NCI-H187 treated with DMSO at 0.1 percent for 48 hours (cell line): ENCODE measurements at places on chromosomes 3 and 15.

GRCh38 chr3:134649106-134649705 is 1.6 kb downstream of the KY start:
- no peak for DNase-seq

DNA sequence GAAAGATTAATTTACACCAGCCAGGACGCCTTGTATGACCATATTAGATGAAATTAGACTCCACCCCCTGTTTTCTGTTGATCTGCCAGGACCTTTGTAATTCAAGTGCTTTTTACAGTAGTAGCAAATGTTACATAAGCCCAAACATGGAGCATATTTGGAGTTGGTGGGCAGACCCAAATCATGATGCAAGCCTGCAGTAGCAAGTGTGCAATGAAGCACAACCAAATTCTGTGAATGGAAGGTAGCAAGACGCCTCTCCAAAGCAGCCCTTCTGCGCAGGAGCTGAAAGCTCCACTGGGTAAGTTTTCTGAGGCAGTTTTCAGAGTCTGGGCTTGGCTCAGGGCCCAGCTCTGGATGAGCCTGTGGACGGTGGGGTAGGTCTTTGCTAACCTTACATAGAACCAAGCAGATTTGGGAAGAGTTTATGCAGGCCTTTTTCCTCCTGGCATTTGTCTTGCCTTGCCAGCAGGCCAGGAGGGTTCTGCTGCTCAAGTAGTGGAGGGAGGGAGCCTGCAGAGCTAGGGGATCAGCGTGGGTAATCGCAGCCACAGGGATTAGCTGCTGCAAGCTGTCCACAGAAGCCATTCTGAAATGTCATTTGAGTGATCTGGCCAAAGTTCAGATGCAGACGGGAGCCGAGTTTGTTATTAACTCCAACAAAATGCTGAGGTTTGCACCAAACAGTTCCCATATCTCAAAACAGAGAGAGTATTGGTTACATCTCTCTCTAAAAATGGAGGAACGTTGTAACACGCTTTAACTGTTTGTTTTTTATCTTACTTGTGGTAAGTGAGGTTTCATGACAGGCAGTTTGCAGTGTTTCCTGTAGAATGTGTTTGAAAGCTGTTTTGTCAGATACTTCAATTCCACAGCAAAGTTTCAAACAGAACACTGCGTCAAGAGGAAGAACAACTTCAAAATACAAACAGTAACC is 55.4 kb downstream of the PSMD6 start:
- no peak for DNase-seq

DNA sequence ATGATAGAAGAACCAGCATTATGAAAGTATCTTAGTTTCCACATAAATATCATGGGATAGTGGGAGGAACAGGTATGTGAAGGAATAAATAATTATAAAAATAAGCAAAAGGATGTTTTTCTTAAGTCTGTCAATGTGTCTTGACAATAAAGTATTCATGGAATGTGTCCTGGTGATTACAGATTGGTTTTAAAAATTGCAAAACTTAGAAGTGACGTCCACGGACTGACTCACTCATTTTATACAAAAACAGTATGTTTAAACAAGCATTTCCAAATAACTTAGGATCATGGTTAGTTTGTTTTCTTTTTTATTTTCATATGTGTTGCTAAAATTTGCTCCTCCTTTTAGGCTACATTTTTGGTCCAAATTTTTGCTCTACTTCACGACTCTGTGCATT is 687.0 kb upstream of the NECTIN3 start:
- DNase-seq = no peak

DNA sequence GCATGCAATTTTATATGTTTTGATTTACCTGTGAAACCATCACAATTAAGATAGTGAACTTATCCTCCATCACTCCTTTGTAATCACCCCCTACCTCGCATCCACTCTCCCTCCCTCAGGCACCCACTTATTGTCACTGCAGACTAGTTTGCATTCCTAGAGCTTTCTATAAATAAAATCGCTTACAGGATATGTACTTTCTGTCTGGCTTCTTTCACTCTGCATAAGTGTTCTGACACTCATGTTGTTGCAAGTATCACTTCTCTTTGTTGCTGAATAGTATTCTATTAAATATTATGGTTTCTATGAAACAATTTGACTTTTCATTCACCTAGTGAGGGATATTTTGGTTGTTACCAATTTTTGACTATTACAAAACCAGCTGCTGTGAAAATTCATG is 139.3 kb downstream of the RSRC1 start:
- no peak for DNase-seq

DNA sequence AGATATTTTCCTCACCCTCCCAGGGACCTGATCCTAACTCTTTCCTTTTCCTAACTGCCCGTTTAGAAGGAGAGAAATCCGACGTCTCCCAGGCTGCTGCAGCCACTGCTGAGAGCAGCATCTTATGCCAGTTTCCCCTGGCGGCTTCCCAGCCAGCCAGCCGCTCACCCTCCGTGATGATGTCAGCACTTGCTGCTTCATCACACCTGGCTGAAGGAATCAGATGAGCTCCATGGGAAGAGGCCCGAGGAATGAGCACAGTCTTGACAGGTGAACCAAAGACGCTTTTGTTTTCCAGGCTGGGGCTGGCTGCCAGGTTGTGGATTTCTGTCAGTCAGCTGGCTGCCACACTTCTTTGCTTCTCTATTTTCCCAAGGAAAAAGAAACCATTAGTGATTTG is 445.1 kb upstream of the RBMS3 start:
- no peak for DNase-seq

DNA sequence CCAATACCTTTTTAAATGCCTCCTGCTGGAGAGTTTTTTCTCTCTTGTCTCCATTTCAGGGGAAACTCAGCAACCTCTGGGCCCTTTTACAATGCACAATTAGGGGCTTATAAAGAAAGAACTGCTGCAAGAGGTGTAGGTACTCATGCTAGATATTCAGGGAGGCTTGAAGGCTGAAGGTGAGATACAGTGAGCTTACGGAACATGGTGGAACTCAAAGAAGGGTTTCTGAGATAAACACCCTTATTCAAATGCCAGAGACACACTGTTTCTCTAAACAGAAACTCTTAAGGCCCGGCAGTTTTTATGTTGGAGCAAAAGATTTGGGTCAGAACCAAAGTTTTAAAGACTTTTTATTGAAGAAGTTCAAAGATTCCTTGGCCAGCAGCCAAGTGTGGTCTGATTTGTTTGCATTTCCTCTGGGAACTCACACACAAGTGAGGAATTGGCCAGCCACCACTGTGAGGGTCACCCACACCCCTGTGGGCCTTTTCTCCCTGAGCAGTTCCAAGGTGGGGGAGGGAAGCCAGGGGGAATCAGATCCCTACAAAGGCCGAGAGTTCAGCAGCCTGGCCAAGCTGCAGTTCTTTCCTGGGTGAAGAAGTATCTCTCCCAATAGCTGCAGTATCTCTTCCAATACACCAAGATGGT is 47.8 kb downstream of the TNFAIP8L3 start:
- DNase-seq = no peak

DNA sequence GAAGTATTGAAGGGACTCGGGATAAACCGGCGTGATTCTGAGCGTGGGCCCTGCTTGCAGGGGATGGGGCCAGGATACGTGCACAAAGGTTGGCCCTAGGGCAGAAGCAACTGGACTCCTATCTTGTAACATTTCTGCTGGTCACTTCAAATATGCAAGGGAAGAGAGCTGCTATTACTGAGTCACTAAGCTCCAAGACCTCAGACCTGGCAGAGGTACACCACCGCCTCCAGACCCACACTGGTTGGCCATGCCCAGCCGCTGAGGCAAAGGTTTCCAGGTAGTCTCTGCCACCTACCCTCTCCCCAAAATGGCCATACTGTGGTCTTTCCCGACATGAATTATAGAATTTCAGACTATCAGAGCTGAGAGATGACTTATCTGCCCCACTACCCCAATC is 13.4 kb upstream of the STRA6 start:
- DNase-seq = no peak

DNA sequence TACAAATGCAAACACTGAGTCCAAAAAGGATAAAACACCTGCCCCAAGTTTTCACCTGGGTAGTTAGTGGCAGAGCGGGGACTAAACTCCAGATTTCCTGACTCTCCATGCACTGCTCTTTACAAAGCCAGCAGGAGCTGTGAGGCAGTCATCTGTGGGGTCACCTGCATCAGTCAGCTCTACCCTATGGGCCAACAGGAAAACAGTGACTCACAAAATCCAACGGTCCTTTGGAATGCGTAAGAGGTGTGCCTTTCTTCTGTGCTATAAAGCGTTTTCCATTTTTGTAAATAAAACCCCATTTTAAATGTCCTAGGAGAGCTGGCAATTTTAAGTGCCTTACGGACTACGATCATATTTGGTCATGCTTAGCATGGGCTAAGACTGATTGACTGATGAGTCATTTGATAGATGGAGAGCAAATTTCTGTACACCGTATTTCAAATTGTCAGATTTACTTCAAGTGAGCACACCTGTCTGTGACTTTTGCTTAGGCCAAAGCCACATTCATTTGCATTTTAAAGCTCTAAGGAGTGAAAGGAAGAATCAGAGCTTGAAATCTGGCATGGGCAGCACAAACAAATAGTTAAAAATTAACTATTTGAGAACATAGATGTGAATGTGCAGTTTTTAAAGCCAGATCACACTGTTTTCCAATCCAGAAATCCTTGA is 4.4 kb upstream of the COL8A1 start:
- DNase-seq = no peak

GRCh38 chr15:101637038-101637437 is 15.1 kb downstream of the TM2D3 start:
- no peak for DNase-seq

- DNase-seq = no peak
Observed at GRCh38 chr3:22315925-22316324, 564.9 kb upstream of the ZNF385D start.

DNA sequence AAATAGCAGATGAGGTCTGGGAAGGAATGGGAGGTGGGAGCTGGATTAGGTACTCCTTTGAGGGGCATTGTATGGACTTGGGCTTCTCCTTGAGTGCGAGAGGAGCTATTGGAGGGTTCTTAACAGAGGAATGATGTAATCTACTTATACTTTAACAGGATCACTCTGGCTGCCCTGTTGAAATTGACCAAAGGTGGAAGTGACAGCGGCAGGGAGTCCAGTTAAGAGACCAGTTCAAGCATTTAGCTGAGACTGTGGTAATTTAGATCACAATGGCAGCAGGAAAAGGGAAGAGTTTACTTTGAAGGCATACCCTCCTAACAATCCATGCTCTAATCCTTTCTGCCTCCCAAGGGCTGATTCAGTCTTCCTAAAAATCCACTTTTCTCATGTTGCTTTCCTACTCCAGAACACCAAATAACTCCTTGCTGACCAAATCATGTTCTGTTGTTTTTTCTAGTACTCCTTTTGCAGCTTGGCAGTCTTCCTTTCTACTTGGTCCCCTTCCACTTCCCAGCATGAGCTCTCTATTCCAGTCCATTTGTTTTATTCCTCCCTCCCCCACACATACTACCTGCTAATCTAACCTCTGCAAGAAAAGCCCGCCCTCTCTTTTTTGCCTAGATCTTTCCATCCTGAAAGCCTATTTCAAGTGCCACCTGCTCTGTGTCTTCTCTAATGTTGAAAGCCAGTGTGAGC is 139.4 kb downstream of the NECTIN3 start:
- no peak for DNase-seq
